Activated T-cell treated with anti-CD3 and anti-CD28 coated beads, Interleukin-2, amount 50 U/mL, for 72 hours (primary cell): ENCODE measurements at places on chromosomes 11 and 22. TPM values are rescaled to one million over a fixed set of nuclear protein-coding genes. Genes with fewer than 3 reads are reported as not detected.

ASRGL1 gene
- total RNA-seq: 8.8 TPM

CAT gene
- total RNA-seq: 26.2 TPM

YPEL4 gene
- total RNA-seq: 1.1 TPM

DNA sequence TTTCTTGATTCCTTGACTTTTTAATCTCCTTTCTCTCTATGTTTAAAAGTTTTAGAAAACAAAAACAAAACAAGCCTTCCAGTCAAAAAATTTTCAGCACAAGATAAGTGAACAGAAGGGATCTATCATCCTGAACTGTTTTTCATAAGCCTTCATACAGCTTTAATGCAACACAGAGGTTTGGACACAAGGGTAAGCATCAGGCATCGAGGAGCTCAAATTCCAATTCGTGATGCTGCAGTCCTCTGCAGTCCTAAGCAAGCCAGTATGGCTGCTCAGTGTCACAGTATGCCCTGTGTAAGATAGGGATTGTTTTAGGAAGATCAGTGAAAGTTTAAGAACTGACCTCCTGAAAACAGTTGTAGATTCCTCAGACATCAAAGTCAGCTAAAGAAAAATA is 740.9 kb downstream of the NTM start:
- H3K27ac ChIP-seq: no peak overlapping the region
- no peak for DNase-seq
- no peaks in the 10 kb centered on the region for H3K27me3 ChIP-seq
- no peaks in the 10 kb centered on the region for H3K4me1 ChIP-seq

- peaks cover 2% of the 10 kb centered on the region for H3K36me3 ChIP-seq
- no peaks in the 10 kb centered on the region for H3K27me3 ChIP-seq
- DNase-seq: no peak
- peaks cover 8% of the 10 kb centered on the region for H3K4me1 ChIP-seq
Observed at GRCh38 chr11:48134221-48134922, 82.2 kb upstream of the OR4B1 start.

DNA sequence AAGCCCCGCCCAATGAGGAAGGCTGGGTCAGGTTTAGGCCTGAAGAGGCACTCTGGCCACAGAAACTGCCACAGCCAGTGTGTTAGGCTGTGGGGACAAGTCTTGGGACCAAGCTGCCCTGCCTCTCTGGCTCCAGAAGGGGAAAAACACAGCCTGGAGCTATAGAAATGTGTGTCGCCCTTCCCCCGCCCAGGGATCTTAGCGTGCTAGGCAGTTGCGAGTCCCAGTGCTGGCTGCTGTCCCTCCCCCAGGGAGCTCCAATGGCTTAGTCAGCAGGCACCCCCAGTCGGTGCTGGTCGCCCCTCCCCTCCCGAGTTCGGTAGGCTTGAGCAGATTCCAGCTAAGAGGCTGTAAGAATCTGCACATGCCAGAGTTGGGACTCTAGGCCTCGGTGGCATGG is 99.5 kb upstream of the API5 start:
- H3K27ac ChIP-seq: no peak overlapping the region
- H3K4me1 ChIP-seq: no peaks in the 10 kb centered on the region
- no peaks in the 10 kb centered on the region for H3K27me3 ChIP-seq
- H3K4me3 ChIP-seq: no peak overlapping the region
- no peak for DNase-seq
- peaks cover 2% of the 10 kb centered on the region for H3K36me3 ChIP-seq

DNA sequence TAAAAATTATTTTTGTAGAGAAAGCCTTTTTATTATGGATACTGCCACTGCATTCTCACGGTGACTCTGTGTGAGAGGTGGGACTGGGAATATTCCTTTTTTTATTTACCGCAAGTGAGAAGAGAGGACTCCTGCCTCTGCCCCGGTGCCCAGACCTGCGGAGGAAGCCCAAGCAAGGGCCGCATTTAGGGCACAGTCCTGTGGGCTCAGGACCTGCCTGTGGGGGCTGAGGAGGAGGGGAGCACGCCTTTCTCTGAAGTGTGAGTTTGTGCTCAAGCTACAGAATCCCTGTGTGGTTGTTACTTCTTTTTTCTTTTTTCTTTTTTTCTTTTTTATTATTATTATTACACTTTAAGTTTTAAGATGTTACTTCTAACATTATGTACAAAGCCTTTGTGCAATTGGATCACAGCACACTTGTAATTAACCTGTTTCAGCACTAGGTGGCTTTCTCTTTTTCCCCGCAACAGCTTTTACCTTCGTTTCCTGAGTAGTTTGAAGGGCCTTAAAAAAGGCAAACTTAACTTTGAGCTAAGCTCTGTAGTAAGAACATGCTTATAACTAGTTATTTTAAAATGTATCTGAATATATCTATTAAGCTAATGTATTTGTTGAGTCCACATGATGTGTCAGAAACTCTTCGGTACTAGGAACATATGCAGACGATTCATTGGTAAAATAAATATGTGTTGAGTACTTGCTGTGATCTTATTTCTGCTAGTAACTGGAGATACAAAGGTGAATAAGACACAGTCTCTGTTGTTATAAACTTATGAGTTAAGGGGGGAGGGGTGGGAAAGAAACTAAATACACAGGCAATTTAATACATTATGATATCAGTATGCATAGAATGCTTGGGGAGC is 18.3 kb downstream of the AMOTL1 start:
- no peak overlapping the region for H3K4me3 ChIP-seq
- peaks cover 11% of the 10 kb centered on the region for H3K27me3 ChIP-seq
- DNase-seq: no peak
- no peaks in the 10 kb centered on the region for H3K4me1 ChIP-seq
- no peaks in the 10 kb centered on the region for H3K36me3 ChIP-seq

DNA sequence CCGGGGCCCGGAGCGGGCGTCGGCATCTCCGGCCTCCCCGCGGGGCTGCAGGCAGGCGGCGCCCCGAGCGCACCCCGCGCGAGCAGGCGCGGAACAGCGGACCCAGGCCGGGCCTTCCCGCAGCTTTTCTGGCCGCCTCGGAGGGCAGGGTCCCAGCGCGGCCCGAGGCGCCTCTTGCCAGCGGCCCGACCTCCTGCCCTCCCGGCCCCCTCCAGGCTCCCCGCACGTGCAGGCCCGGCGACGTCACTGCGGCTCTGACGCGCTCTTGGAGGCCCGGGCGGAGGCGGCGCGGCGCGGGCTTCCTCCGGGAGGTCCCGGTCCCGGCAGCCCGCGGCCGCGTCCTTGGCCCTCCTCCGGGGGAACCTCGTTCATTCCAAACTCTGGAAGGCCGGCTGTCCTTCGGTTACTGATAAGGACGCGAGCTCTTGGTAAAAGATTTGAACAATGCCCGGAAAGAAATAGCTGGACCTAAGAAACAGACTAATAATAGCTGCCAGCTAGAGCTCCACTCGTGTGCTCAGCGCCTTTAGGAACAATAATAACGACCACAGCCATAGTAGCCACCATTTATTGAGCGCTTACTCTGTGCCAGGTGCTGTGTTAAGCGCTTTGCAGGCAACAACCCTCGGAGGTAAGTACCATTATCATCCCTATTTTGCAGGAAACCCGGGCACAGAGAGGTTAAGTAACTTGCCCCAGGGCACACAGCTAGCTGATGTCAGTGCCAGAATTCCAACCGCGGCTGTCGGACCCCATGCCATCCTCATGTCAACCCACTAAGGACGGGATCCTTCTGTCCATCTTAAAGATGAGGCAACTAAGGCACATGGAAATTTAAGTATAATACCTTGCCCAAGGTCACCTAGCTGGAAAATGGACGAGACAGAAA is 39.1 kb upstream of the CREB3L1 start:
- peaks cover 41% of the 10 kb centered on the region for H3K4me1 ChIP-seq
- peak overlapping the region; percentile 73 for H3K4me3 ChIP-seq
- H3K27me3 ChIP-seq: peaks cover 19% of the 10 kb centered on the region
- H3K27ac ChIP-seq: no peak overlapping the region
- peak; percentile 74 for DNase-seq
- peaks cover 7% of the 10 kb centered on the region for H3K36me3 ChIP-seq

- H3K4me3 ChIP-seq: peak overlapping the region; percentile 83
- H3K27me3 ChIP-seq: peaks cover 10% of the 10 kb centered on the region
- H3K27ac ChIP-seq: peak overlapping the region; percentile 38
- DNase-seq: peak; percentile 60
Observed at GRCh38 chr11:63813563-63814382, 517 bp downstream of the SPINDOC start.

DNA sequence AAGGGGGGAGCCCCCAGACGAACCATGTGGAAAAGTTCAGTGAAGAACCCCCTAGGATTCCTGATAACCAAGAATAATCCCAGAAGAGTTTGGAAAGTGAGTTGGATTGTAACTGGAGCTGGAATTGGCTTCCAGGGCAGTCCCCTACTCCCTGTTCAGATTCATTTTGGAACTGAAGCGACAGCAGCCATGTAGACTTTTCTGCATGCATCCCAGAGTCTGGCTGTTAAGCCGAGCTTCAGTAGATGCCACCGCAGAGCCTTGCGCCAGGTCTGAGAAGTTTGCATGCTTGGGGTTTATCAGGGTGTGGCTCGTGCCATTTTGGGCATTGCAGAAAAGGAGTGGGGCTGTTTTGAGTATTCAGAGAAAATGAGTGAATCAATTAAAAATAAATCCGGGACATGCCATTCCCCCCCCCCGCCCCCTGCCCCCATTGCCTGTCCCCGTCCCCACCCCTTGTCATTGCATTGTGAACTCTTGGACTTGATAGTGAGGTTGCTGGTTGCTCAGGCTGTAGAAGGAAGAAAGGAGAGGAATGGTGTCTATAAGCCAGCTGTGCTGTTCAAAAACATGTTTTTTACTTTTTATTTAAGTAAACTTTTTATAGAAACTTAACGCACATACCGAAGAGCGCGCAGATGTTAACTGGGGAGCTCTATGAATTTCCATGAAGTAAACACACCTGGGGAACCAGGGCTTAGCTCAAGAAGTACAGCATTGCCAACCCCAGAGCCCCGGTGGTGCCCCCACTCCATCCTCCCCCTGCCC is 71.2 kb downstream of the LDLRAD3 start:
- no peak for DNase-seq
- H3K27me3 ChIP-seq: no peaks in the 10 kb centered on the region
- H3K4me1 ChIP-seq: no peaks in the 10 kb centered on the region
- no peak overlapping the region for H3K4me3 ChIP-seq
- H3K27ac ChIP-seq: no peak overlapping the region
- no peaks in the 10 kb centered on the region for H3K36me3 ChIP-seq

GRCh38 chr22:22125028-22125578 is 119.5 kb upstream of the VPREB1 start:
- H3K27ac ChIP-seq: no peak overlapping the region
- H3K36me3 ChIP-seq: no peaks in the 10 kb centered on the region
- H3K4me1 ChIP-seq: no peaks in the 10 kb centered on the region
- H3K27me3 ChIP-seq: peaks cover 30% of the 10 kb centered on the region
- H3K4me3 ChIP-seq: no peak overlapping the region
- DNase-seq: no peak

GRCh38 chr11:106708348-106708747 is 309.9 kb downstream of the GUCY1A2 start:
- no peak overlapping the region for H3K4me3 ChIP-seq
- H3K27ac ChIP-seq: no peak overlapping the region
- H3K36me3 ChIP-seq: no peaks in the 10 kb centered on the region
- no peak for DNase-seq
- no peaks in the 10 kb centered on the region for H3K27me3 ChIP-seq

GRCh38 chr22:41745968-41746367 is 46.7 kb downstream of the MEI1 start:
- H3K27ac ChIP-seq: no peak overlapping the region
- H3K36me3 ChIP-seq: no peaks in the 10 kb centered on the region
- DNase-seq: no peak
- no peak overlapping the region for H3K4me3 ChIP-seq
